B cell (primary cell): ENCODE measurements at places on chromosomes 1 and 21.
A peak's percentile ranks its signal among the peaks of the same experiment; 100 is the strongest.

DNA sequence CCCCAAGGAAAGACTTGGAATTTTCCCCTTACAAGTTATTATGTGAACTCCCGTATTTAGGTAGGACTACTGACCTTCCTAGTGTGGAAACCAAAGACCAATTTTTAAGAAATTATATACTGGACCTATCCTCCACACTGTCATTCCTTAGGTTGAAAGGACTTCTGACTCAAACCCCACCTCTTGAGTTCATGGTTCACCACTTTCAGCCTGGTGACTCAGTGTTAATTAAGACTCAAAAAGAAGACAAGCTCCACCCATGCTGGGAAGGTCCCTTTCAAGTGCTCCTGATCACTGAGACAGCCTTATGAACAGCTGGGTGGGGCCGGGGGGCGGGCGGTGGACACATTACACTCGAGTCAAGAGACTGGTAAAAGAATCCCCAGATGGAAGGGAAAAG is 113.2 kb downstream of the LRRC53 start:
- no peak for DNase-seq

DNA sequence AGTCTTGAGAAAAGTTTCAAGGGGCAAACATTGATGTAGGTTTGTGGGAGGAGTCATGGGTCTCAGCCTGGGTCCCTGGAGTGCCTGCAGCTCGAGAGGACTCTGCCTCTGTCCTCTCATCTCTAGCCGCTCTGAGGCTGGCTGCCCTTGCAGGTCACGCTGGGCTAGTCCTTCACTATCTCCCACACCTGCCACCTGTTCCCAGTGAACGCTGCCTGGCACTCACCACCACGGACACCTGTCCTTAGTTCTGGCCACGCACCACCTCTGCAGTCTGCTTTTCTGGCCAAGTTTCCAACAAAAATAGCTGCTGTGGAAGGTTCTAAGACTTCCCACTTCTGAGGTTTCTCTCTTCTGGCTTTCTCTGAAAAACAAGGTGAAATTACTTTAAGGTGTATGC is 52.5 kb downstream of the SH3BGR start:
- no peak for DNase-seq

DNA sequence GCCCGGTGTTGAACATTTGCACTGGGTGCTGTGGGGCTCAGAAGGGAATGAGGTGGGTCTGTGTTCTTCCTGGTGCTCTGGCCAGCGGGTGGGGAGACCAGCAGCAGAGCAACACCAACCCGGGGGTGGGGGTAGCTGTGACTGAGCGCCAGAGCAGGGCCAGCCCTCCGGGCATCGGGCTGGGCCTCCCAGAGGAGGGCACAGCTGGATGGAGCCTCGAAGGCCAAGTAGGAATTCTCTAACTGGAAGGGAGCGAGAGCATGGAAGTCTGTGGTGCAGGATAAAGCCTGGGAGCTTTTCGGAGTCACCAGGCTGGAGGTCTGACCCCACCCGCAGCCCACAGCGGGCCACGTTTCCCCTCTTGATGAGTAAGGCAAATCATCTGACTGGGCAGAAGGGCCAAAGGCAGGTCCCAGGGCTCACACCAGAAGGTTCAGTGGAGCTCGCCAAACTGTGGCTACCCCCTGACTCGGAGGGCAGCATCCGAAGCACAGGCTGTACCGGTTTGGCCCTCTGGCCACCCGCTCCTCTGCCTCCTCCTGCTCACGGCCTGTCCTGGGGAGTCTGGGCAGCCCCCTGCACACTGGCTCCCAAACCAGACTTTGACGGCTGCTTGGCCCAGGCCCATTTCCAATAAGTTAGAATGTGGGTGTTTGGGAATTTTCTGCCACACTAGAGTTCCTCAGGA is 18.8 kb downstream of the SLC1A7 start:
- DNase-seq, result no peak

DNA sequence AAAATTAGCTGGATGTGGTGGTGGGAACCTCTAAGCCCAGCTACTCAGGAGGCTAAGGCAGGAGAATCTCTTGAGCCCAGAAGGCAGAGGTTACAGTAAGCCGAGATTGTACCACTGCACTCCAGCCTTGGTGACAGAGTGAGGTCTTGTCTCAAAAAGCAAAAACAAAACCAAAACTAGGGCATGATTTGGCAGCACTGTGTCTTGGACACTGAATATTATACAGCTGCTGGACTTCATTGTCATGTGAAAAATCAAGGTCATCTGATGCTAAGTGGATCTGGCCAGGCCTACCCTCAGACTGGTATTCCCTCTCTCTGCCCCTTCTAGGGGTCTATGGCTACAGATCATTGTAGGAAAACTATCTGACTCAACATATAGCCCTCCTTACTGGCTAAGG is 55.2 kb upstream of the MRPS6 start:
- DNase-seq, result no peak

DNA sequence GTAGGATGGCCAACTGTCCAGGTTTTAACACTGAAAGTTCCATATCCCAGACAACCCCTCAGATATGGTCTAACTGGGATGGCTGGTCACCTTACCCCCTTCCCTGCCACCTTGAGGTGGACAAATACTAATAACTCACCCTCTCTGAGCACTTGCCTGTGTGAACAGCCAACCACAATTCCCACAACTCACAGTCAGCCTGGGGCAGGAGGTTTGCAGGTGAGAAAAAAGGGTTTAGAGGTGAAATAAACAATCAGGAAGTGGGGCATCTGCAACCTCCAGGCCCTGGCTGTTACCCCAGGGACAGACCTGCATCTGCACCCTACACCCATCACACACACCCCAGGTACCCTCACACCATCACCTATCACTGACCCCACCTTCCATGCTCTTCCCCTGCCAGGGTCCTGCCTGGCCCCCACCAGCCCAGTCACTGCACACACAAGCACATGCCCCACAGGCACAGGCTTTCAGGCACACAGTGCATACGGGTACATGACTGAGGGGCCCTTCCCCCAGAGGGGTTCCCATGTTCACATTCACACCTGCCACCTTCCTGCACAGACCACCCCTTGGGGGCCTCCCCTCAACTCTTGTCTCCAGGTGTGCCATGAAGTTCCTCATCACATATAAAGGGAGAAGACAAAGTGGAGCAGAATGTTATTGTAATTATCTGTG is 679.5 kb downstream of the MATN1 start:
- DNase-seq, result no peak

DNA sequence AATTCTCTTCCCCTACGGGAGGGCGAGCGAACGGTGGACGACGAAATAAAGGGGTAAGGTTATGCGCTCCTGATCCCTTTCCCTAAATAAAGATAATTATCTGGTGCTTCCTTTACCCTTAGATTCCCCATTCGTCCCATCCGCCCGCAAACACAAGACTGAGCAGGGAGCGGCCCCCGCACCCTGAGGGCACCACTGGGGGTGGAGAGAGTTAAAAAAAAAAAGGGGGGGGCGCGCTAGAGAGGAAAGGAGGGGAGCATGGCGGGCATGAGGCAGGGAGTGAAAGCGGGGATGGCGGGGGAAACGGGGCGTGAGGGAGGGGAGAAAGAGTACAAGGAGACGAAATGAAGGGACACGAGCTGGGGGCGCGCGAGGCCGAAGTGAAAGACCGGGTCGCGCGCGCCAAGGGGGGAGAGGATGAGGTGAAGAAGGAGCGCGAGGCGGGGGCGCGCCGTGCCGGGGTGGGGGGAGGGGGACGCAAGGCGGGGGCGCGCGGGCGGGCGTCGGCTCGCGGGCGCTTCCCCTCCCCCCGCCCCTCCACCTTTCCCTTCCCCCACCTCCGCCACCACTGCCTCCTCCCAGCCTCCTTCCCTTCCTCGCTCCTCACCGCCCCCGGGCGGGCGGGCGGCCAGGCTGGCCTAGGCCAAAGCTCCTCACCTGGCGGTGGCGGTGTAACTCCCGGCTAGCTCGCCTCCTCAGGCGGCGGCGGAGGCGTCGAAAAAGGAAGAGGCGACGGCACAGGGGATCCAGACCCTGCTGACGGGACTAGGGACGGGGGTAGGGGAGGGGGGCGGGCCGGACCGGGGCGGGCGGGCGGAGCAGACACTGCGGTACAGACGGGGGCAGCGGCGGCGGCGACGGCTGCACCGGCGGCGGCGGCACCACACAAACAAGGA is 448 bp downstream of the GATAD2B start:
- no peak for DNase-seq

- no peak for DNase-seq
Observed at GRCh38 chr1:203743091-203743571, 21.9 kb upstream of the LAX1 start.

GRCh38 chr1:15218287-15219279 is 28.4 kb upstream of the FHAD1 start:
- no peak for DNase-seq

DNA sequence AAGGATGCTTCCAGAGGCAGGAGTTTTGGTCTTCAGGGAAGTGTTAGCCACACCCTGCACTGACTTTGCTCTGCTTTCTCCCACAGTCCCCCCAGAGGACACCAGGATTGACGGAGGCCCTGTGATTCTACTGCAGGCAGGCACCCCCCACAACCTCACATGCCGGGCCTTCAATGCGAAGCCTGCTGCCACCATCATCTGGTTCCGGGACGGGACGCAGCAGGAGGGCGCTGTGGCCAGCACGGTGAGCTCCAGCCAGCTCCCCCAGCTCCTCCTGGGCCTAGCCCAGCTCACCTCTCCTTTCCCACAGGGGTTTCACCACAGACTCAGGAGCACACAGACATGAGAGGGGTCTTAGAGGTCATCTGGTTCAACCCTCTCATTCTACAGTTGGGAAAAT is 90.9 kb downstream of the KIRREL1 start:
- no peak for DNase-seq

- DNase-seq, result no peak
Observed at GRCh38 chr1:117809764-117810163, 119.7 kb downstream of the GDAP2 start.

GRCh38 chr1:224433701-224434672 is 610 bp downstream of the WDR26 start:
- peak; percentile 62 for DNase-seq

DNA sequence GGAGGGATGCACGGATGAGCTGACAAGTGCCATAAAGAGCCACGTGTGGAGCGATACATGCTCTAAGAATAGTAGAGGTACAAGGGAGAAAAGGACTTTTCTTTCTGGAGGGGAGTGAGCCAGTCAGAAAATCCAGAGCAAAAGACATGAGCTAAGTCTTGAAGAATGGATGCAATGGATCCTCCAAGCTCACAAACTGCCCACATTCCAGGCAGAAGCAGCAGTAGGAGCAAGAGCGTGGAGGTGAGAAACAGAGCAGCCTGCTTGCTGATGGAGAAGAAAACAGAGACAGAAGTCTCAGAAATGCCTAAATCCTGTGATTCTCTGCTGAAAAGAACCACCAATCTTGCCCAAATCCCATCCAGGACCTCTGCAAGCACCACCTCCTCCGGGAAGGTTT is 78.2 kb upstream of the RALGPS2 start:
- no peak for DNase-seq

GRCh38 chr21:46482225-46482845 is 23.6 kb downstream of the DIP2A start:
- no peak for DNase-seq

DNA sequence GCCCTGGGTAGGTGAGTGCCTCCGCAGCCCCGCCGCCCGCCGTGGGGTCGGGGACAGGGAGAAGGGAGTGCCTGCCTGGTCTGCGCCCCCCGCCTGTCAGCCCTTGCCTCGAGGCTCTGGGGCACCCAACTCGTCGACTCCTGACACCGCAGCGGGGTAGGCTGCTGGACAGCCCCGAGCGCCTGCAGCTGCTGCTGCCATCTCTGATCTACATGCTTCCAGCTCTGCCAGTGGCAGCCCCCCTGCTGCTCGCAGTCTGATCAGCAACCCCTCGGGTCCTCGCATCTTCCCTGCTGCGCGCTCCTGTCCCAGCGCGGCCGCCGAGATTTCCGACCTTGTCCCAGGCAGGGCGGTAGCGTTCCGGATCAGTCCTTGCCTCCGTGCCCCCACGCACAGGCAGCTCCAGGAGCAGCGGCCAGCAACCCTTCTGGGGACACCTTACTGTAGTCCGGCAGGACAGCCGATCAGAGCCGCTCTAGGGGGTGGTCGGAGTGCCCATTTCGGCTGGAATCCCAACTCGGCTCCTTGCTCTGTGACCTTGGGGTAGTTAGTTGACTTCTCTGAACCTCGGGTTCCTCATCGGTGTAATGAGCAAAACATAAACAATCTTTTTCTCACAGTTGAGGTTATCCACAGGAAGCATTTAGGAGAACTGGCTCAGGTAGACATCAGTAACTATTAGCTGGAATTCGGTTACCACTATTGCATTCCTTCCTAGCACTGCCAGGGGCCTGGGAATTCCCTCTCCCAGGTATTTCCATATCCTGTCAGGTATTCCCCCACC is 540 bp downstream of the BCAN start:
- peak; percentile 25 for DNase-seq

GRCh38 chr1:169484683-169485430 is 887 bp downstream of the SLC19A2 start:
- DNase-seq, result peak; percentile 68

GRCh38 chr1:41366455-41367287 is 5.4 kb downstream of the FOXO6 start:
- peak; percentile 50 for DNase-seq

GRCh38 chr1:115170961-115171392 is 81.7 kb upstream of the TSPAN2 start:
- DNase-seq, result no peak

DNA sequence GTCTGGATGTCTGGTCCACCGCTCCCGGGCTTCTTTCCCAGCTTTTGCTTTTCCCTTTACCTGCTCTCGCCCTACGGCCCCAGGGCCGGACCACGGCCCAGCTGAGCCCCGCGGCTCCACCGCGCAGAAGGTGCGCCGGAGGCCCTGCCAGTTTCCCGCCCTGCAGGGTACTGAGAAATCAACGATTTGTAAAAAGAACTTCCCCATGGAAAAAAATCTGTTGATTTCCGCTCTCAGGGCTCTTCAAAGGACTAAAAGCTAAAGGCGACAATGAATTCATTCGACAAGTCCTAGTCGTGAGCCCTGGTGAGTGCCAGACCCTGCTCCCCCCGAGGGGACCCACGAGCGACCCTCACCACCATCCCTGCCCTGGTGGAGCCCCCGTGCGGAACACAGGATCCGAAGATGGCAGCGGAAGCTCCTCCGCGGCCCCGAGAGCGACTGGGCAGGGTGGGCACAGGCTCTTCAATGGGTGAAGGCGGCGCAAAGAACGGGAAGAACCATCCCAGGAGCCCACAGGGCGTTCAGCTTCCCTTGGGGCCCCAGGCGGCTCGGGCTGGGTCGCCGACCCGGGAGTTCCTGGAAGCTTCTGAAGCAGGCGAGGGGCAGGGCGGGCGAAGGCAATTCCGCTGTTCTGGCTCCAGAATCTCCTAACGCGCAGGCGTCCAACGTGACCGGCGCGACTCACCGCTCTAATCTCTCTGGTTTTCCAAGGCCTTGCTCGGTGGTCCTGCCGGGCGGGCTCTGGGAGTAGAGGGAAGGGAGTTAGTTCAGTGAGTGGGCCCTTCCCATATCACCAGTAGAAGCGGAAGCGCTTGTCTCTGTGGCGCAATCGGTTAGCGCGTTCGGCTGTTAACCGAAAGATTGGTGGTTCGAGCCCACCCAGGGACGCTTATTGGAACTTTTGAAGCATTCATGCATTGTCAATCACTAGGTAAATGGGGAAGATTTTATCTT is 6.6 kb upstream of the RNU1-2 start:
- peak; percentile 75 for DNase-seq
